ENCODE measurements at places on chromosomes 1 and 21.

- DNase-seq, result no peak
Measured at GRCh38 chr21:14591882-14592281, 45.8 kb upstream of the SAMSN1 start.

GRCh38 chr1:221696718-221697461 is 45.0 kb downstream of the DUSP10 start:
- DNase-seq, result no peak

- DNase-seq, result no peak
Measured at GRCh38 chr1:82492159-82492558, 691.4 kb downstream of the ADGRL2 start.

- no peak for DNase-seq
Measured at GRCh38 chr1:236137285-236137852, 5.0 kb upstream of the GPR137B start.

GRCh38 chr21:16086121-16086520 is 356.3 kb downstream of the USP25 start:
- no peak for DNase-seq

- no peak for DNase-seq
Measured at GRCh38 chr1:12138196-12139168, 28.3 kb upstream of the TNFRSF1B start.

DNA sequence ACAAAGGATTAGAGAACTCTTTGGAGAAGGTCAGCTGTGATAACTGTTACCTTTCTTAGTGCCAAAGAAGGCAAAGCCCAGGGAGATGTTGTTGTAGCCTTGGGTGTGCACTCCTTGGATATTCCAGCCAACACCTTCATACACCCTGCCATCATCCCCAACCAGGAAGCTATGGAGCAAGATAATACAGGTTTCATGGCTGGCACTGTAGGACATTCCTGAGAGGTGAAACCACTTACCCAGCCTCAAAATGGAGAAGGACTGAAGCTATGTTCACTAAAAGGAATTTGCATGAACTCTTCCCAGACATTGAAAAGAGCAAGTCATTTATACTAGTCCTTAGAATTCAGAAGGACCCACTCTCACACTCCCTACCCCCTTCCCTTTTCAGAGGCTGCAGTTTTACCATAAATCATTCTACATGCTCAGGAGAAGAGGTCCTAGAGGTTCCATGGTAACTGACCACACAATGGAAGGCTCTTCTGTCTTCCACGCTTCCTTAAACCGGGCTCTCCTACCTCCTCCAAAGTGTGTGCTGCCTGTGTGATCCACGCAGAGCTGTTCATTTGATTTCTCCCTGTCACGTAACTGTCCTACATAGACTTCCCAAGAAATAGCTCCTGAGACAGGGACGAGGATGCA is 5.5 kb downstream of the PGLYRP4 start:
- no peak for DNase-seq

GRCh38 chr1:163561580-163562295 is 240.0 kb downstream of the NUF2 start:
- DNase-seq, result peak; percentile 27

Measured in fibroblast of skin of back (primary cell).